Adrenal gland (tissue), 19 donors: ENCODE measurements at places on chromosomes 1 and 21. TPM values are rescaled to one million over a fixed set of nuclear protein-coding genes. Genes with fewer than 3 reads are reported as not detected.

DNA sequence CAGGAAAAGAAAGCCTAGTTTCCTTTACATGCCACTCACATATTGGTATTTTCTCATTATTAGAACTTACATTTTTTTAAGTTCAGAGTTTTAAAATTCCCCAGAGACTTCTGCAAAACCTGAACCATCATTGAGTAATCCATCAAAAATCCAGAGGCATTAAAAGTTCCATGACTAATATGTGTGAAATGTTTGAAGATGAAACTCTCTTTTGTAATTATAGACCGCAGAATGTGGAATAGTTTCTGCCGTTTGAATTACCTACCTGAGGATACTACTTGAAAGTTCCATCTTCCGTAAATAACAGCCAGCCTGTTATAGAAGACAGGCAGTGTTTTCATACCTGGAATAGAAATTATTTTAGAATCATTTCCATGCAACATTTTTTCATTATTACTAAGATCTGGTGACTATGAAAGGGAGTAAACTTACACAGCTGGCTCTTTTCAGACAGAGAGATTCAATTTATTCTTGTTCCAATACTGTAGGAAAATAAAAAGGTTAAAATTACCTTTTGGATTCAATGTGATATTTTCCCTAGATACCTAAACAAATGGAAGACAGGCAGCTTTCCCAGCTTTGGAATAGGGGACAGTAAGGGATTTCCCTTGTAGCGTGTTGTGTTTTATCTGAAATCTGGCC, 131.4 kb downstream of the ST6GALNAC5 start:
- DNase-seq = no peak

GRCh38 chr1:10242811-10243210, 32.4 kb downstream of the KIF1B start:
- DNase-seq = no peak

GRCh38 chr1:193588311-193589082, 402.1 kb upstream of the B3GALT2 start:
- no peak for DNase-seq

AGBL4 gene
- 1.7 TPM for total RNA-seq

DNA sequence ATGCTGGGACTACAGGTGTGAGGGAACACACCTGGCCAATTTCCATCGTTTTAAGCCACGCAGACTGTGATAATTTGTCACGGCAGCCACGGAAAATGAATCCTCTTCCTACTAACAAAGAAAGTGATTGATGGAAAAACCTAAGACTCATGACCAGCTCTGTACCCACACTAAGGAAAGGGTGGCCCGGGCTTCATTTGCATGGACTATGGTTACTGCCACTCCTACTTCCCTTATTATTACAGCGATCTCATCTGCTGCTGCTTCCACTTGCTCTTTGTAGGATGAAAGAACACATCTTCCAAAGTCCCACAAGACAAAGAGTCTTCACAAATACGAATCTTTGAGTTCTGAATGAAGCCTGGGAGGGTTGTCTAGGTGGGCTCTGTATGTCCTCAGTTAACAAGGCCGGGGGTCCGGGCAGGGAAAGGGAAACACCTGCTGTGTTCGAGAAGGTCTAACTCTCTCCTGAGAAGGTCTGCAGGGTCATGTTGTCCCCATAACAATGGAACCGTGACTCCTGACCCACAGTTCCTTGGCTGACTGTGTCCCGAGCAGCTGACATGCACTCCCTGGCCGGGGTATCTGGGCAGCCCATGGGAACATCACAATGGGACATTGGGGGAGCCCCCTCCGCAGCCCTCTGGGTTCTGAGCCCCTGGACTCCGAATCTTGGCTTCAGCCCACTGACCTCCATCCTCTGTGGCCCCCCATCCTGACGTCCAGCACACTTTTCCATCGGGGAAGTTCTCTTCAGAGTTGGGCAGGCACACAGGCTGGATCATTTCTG, 13.3 kb upstream of the TFF1 start:
- DNase-seq = no peak

GRCh38 chr1:226123212-226123560, 60.7 kb downstream of the H3-3A start:
- DNase-seq = no peak
